NCI-H2171 (cell line): ENCODE measurements at places on chromosomes 16 and 17.

GRCh38 chr17:68567035-68567434, 34.1 kb downstream of the FAM20A start:
- no peak for DNase-seq

DNA sequence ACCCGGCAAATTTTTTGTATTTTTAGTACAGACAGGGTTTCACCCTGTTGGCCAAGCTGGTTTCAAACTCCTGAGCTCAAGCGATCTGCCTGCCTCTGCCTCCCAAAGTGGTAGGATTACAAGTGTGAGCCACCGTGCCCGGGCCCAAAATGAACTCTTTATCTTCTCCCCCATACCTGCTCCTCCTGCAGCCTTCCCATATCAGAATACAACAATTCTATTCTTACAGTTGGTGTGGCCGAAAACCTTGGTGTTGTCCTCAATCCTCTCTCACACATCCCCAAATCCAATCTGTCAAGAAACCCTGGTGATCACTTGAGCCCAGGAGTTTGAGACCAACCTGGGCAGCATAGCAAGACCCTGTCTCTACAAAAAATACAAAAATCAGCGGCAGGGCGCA, 19.5 kb upstream of the SPN start:
- no peak for DNase-seq

GRCh38 chr17:17884391-17885357, 47.9 kb upstream of the SREBF1 start:
- no peak for DNase-seq

- DNase-seq = no peak
Measured at GRCh38 chr17:82247182-82247823, 18.5 kb downstream of the SLC16A3 start.

DNA sequence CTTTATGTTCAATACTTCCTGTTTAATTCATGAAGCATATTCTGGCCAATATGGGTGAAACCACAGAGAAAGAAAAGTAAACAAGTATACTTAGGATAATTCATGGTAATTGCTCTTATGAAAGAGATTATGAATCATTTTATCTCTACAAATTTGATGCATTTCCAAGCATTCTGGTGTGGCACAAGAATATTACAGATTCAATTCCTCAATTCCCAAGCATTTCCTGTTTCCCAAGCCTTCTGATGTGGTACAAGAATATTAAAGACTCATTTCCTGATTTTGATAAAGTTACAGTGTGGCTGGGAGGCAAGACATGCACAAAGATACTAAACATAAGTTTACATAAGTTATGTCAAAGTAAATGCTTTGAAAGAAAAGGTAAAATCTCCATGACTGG, 126.1 kb upstream of the NUDT7 start:
- no peak for DNase-seq

DNA sequence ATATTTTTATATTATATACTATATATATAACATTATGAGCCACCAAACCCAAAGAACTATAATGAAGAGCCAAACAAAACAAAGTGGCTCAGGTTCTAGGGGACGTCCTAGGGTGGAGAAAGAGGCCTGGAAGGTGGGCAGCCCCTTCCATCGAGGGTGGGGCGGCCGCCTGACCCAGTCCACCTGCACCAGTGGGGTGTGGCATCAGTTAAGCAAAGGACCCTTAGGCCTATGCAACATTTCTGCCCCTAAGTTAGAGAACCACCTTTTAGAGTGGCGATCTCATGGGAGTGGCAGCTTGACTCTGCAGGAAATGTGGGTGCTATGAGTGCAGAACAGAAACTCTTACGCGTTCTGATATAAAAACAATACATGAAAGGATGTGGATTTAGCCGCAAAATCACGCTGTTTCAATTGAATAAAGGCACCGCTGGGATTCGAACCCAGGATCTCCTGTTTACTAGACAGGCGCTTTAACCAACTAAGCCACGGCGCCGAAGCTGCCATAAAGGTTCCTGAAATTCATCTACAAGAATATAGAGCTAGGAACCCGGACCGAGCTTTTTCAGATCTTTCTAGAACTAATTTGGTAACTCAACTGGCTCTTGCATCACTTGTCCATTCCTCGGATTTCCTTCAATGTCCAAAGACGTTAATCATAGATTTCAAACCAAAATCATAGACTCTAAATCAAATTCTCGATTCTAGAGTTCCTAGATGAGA, 15.6 kb upstream of the AURKB start:
- no peak for DNase-seq

DNA sequence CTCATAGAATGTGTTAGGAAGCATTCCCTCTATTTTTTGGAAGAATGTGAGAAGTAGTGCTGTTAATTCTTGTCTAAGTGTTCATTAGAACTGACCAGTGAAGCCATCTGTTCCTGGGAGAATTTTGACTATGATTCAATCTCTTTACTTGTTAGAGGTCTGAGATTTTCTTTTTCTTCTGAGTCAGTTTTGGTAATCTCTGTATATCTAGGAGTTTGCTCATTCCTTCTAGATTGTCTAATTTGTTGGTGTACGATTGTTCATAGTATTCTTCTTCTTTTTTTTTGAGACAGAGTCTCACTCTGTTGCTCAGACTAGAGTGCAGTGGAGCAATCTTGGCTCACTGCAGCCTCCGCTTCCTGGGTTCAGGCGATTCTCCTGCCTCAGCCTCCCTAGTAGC, 20.4 kb downstream of the NFATC3 start:
- DNase-seq = no peak

GRCh38 chr17:57955183-57955931, at the start of gene CUEDC1:
TSS of gene CUEDC1 (minus strand) at chr17:57955412. CDS start at chr17:57885564, 69,848 bp downstream.
- peak; percentile 73 for DNase-seq

GRCh38 chr16:46573008-46573833, 48.0 kb downstream of the SHCBP1 start:
- no peak for DNase-seq

GRCh38 chr17:50177476-50177875, 11.7 kb downstream of the SGCA start:
- no peak for DNase-seq

GRCh38 chr16:67256701-67257230, 8.0 kb downstream of the SLC9A5 start:
- no peak for DNase-seq

- no peak for DNase-seq
Measured at GRCh38 chr17:34988644-34989043, 8.3 kb downstream of the LIG3 start.

DNA sequence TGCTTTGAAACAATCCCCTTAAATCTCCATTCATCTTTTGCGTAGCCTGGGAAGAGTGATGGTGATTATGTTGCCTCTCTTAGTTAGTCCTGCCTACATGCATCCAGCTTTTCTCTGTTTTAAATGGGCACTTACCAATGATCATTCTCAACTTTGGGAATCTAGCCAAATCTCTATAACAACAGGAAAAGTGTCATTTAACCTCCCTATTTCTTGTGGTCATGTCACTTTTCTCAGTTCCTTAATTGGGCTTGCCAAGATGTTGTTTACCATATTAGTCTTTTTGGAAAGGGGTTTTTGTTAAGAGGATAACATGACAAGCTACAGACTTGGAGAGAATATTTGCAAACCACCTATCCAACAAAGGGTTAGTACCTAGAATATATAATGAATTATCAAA, 15.6 kb upstream of the CLEC10A start:
- DNase-seq = no peak

GRCh38 chr17:4100883-4101756, 41.7 kb downstream of the ZZEF1 start:
- DNase-seq = no peak

DNA sequence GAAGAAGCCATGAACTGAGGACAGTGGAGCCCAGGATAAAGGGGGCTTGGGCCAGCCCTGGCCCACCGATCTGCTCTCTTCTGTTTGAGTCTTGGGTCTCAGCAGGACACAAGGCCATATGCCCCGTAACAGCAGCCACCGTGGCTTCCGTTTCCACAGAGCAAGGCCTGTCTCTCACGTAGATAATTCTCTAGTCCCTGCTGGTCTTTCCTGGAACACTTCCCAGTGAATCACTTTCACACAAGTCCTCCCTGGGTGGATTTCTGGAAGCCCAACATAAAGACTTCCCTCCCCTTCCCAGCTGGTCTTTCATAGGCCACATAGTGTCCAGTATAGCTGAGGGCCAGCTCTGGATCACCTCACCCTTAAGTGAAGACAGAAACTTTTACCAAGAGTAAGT, 19.9 kb upstream of the C16orf78 start:
- DNase-seq = no peak

DNA sequence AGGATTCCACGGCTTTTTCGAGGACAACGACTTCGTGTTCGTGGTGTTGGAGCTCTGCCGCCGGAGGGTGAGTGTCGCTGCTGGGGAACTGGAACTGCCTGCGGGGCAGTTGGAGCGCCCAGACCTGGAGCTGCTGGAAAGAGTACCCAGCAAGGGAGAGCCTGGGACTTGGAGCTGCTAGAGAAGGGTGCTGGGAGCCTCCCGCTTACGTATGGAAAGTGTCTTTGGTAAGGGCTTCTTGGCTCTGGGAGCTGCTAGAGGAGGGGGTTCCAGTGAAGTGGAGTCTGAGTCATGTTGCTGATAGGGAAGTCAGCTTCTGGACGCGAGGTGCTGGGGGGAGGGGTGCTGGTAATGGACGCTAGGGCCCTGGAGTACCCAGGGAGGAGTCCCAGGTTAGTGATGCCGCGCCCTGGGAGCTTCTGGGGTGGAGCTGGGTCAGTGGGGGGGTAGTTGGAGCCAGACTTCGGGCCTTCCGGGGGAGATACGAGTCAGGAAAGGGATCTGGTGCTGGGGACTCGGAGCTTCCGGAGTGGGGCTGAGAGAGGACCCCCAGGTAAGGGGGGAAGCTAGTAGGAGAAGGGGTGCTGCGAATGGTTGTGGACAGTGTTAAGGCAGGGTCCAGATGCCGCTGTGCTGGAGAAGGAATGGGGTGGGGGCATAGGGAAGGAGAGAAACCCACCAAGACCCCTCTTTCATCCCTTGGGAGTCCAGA, 741 bp downstream of the PLK1 start:
- DNase-seq = no peak

DNA sequence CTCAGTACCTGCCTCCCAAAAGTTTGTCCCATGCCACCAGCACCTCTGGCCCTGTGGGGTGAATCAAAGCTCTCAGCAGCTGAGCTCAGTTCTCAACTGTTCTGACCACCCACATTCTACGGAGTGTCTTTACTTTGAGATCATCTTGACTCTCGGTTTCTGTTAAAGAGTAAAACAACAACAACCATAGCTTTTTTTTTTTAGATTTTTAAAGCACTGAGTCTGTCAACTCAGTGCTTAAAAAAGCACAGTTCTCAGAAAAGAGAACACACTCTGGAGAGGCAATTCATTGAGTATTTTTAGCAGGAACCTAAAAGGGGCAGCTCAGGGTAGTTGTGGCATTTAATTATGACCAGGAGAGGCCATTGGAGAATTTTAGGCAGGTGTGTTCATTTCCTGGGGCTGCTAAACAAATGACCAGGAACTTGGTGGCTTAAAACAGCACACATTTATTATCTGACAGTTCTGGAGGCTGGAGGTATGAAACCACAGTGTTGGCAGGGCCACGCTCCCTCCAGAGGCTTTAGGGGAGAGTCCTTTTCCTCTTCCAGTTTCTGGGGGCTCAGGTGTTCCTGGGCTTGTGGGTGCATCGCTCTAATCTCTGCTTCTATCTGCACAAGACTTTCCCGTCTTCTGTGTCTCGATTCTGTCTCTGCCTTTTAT, 6.7 kb upstream of the WFIKKN2 start:
- no peak for DNase-seq

DNA sequence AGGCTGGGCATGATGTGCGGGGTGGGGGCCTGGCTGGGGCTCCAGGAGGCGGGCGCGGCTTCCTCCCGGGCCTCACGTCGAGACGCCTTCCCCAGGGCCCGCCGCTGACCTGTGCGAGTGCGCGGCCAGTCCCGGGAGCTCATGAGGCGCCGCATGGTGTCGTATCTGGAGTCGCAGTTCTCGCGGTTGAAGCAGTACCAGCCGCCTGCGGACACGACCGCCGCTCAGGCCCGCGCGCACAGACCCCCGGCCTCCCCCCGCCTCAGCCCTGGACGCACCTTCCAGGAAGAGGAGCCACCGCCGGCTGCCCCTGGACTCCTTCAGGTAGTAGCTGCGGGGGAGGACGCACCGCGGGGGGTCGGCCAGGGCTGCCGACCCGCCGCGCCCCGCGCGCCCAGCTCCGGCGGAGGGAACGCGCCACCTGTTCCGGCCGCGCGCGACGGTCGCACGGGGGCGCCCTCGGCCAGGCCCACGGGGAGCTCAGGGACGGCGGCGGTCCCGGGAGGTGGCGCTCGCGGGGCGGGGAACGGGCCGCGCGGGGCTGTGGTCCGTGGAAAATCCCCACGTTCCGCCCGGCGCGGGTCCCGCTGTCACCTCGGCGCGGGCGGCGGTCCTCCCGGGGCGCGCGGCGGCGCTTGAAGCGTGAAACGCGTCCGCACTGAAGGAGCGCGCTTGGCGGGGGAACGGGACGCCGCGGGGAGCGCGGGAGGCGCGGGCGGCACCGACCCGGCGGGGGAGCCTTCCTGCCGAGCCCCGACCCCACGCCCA, 1.4 kb downstream of the NOTUM start:
- DNase-seq = peak; percentile 33
